A549 (cell line): ENCODE measurements at places on chromosomes 3 and 15.

GRCh38 chr15:42138411-42138810 is 18.0 kb downstream of the PLA2G4F start:
- DNase-seq = no peak

- peak; percentile 73 for DNase-seq
These were observed 5.5 kb downstream of the SMAD6 start for GRCh38 chr15:66707310-66708082.

- no peak for DNase-seq
These were observed 13.9 kb downstream of the EOGT start for GRCh38 chr3:68999605-69000004.

DNA sequence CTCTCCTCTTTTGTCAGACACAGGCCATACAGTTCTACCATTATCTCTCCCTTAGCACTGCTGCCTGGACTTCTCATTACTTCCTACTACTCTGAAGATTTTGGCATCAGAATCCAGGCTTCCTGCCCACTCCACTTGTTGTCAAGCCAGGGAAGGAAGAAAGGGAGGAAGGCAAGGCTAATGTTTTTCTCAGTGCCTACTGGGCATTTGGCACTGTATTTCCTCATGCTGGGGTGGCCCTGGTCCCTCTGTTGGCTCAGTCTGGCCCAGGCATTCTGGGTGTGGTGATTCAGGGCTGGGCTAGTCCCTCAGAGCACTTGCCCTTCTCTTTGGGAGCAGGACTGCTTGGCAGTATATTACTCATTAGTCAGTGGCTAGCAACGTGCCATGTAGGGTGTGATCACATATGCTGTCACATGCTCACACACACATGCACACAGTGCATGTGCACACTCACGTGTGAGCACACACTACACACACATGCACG is 52.9 kb downstream of the BSN start:
- DNase-seq = no peak

DNA sequence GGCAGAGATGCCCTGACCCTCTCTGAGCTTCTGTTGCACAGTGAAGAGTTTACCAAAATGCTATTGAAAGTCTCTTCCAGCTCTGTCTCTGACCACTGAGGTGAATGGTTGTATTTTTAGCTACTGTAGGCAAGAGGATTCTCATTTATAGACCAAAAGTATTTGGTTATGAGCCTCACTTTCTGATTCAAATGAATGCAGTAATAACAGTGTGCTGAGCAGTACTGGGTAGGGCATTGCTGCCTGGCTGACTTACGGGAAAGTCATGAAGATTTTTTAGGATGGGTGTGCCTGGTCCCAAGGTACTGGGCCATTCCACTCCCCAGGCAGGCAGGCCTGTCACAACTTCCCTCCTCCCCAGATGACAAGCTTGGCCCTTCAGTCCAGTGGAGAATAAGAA is 15.5 kb downstream of the PLA1A start:
- no peak for DNase-seq

- DNase-seq = no peak
These were observed 97.8 kb downstream of the SEC22A start for GRCh38 chr3:123299581-123299980.

DNA sequence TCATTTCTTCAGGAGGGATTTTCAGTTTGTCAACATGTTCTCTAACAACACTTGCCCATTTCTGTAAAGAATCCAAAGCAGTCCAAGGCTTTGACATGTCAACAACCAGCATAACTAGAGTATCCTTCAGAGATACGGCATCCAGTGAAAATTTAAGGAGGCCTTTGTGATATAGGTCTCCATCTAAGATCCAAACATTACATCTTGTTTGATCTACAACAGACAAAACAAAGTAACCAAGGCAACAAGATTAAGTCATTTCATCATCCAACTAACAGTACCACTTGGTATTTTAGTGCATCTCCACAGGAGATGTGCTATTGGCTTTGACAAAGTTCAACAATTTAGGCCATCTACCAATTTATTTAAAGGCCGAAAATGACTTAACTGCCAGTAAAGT is 25.8 kb downstream of the DYNC1LI1 start:
- no peak for DNase-seq

GRCh38 chr15:35244227-35244626 is 159.1 kb upstream of the NANOGP8 start:
- no peak for DNase-seq

- no peak for DNase-seq
These were observed 1157.2 kb downstream of the ROBO1 start for GRCh38 chr3:78610462-78611125.

GRCh38 chr3:186544281-186544680 is at the start of gene CRYGS:
Gene CRYGS, minus strand, starts transcription at chr3:186544380. Its CDS starts 54 bp downstream, at chr3:186544326.
- no peak for DNase-seq

- DNase-seq = no peak
These were observed 16.4 kb downstream of the NECTIN3 start for GRCh38 chr3:111087924-111088469.
